LHCN-M2 (cell line): ENCODE measurements at places on chromosomes 11 and 22. TPM values are rescaled to one million over a fixed set of nuclear protein-coding genes. Genes with fewer than 3 reads are reported as not detected.

The KRTAP5-2 gene
- not detected in 2 replicates for total RNA-seq

DNA sequence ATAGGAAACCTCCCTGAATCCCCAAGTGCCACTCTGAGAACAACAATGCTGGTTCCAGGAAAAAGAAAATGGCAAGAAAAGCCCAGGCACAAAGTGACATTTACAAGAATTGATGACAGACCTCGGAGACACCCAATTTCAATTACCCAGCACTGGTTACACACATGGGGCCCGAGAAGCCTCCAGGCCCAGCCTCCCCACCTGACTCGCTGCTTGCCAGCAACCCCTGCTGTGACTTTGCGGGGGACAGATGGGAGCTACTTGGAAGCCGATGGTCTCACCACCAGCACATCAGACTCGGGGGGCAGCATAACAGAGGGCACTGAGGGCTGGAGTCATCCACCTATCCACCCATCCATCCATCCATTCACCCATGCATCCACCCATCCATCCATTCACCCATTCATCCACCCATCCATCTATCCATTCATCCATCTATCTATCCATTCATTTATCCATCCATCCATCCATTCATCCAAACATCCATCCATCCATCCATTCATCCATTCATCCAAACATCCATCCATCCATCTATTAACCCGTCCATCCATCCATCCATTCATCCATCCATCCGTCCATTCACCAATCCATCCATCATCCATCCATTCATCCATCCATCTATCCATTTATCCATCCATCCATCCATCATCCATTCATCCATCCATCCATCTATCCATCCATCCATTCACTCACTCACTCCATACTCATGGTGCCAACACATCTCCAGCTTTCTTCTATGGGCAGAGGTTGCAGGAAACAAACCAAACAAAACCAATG is 567.6 kb downstream of the BRD1 start:
- DNase-seq: no peak

The ZNF280B gene
- total RNA-seq: 1.5 and 2.3 TPM in 2 replicates

The POU2AF2 gene
- not detected in 2 replicates for total RNA-seq

GRCh38 chr11:76738618-76739240 is 44.4 kb upstream of the TSKU start:
- DNase-seq: no peak

GRCh38 chr11:57460758-57461749 is 726 bp downstream of the RTN4RL2 start:
- DNase-seq: no peak

The KCNK4 gene
- total RNA-seq: not detected in 2 replicates

GRCh38 chr11:92413757-92414513 is 189.3 kb downstream of the FAT3 start:
- no peak for DNase-seq

The LRRC56 gene
- total RNA-seq: 0.17 and 0.19 TPM in 2 replicates

GRCh38 chr11:117284053-117284452 is 7.1 kb upstream of the BACE1-AS start:
- DNase-seq: no peak

The CALCA gene
- total RNA-seq: not detected in 2 replicates

DNA sequence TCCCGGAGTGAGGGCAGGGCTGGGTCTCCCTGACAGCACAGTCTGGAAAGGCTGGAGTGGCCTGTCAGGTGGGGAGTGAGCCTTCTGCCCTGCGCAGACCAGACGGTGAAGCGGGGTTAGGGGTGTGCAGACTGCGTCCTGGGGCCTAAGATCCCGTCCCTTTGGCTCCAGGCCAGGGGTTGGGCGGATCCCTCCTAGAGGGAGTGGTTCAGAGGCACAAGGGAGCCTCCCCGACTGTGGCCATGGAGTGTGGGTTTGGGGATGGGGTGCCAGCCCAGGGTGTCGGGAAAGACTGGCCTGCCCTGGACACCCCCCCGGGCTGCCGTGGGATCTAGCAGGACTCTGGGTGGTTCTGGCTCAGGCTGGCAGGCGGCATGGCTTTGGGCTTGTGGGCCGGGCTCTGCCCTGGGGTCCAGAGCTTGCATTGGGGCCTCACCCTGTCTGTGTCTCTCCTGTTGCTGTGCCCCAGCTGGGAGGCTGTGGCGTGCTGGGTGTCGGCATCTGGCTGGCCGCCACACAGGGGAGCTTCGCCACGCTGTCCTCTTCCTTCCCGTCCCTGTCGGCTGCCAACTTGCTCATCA is 19.5 kb downstream of the TSPAN4 start:
- DNase-seq: no peak

GRCh38 chr11:72160319-72160718 is 24.8 kb downstream of the FOLR3 start:
- no peak for DNase-seq

The ALDH3B1 gene
- total RNA-seq: 59.0 and 60.2 TPM in 2 replicates

The LIN7C gene
- 44.0 and 44.8 TPM in 2 replicates for total RNA-seq

GRCh38 chr11:117175104-117175503 is 3.4 kb upstream of the SIDT2 start:
- no peak for DNase-seq

DNA sequence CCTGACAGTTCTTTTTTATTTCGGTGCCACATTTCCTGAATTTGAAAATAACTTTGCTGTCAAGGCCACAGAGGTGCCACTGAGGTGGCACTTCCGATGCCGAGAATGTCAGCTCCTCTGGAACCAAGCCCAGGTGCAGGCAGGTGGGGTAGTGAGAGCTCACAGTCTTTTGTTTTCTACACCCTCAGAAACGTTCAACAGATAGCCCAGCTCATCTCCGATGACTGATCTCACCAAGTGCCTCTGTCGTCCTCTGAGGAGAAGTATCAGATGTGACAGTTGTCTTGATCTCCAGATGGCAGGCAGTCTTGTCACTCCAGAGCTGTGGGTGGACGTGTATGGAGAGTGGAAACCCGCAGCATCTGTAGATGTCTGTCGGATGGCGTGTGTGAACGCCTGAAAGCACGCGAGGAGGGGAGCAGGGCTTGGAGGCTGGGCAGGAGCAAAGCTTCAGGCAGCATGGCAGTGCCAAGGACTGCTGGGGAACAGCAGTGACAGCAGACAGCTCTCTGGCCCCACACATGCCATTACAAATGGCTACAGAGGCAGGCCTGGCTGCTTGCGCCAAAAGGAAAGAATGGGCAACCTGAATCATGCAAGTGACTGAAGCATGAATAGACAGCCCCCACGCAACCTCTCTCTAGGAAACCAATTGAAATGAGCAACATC is 877.0 kb downstream of the OPCML start:
- DNase-seq: no peak
